ENCODE measurements at places on chromosomes 6 and 20.

GRCh38 chr20:32091888-32092346, 17.6 kb upstream of the TM9SF4 start:
- peak; percentile 58 for DNase-seq

GRCh38 chr20:24993337-24994185, 1.0 kb upstream of the APMAP start:
- DNase-seq = peak; percentile 31

- DNase-seq = no peak
Measured at GRCh38 chr6:89716532-89716931, 78.0 kb upstream of the LYRM2 start.

GRCh38 chr20:10504994-10505730, 70.1 kb downstream of the SLX4IP start:
- DNase-seq = no peak

- DNase-seq = no peak
Measured at GRCh38 chr6:43499028-43499815, 10.9 kb downstream of the LRRC73 start.

GRCh38 chr6:155248008-155249001, 15.5 kb upstream of the CLDN20 start:
- DNase-seq = peak; percentile 19

- no peak for DNase-seq
Measured at GRCh38 chr6:160328447-160328846, 19.7 kb upstream of the SLC22A3 start.

GRCh38 chr6:8218861-8219260, 116.5 kb upstream of the EEF1E1 start:
- no peak for DNase-seq

DNA sequence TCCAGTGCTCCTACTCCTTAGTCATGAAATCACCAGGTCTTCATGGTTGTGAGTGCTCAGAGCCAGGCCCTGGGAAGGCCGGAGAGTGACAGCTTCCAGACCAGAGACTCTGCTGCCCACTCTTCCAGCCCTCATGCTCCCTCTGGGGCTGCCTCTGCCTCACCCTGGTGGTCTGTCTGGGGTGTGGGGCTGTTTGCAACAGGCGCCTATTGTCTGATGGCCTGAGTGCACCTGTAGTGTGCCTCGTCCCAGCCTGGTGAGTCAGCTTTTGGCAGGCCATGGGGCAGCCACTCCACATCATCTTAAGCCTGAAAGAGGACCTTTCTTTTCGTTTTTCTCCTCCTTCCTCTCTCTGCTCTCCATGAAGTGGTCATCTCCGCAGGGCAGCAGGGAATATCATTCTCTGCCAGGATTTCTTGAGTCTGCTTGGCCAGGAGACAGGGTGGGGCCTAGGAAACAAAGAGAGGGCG, 173.8 kb downstream of the VEGFA start:
- DNase-seq = no peak

GRCh38 chr6:105080279-105080678, 99.5 kb downstream of the POPDC3 start:
- DNase-seq = no peak

- no peak for DNase-seq
Measured at GRCh38 chr20:43961116-43961515, 46.5 kb downstream of the TOX2 start.

DNA sequence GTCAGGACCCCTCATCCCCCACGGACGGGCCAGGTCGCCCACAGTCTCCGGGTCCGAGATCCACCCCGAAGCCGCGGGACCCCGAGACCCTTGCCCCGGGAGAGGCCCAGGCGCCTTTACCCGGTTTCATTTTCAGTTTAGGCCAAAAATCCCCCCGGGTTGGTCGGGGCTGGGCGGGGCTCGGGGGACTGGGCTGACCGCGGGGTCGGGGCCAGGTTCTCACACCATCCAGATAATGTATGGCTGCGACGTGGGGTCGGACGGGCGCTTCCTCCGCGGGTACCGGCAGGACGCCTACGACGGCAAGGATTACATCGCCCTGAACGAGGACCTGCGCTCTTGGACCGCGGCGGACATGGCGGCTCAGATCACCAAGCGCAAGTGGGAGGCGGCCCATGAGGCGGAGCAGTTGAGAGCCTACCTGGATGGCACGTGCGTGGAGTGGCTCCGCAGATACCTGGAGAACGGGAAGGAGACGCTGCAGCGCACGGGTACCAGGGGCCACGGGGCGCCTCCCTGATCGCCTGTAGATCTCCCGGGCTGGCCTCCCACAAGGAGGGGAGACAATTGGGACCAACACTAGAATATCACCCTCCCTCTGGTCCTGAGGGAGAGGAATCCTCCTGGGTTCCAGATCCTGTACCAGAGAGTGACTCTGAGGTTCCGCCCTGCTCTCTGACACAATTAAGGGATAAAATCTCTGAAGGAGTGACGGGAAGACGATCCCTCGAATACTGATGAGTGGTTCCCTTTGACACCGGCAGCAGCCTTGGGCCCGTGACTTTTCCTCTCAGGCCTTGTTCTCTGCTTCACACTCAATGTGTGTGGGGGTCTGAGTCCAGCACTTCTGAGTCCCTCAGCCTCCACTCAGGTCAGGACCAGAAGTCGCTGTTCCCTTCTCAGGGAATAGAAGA, 978 bp downstream of the HLA-A start:
- peak; percentile 21 for DNase-seq

DNA sequence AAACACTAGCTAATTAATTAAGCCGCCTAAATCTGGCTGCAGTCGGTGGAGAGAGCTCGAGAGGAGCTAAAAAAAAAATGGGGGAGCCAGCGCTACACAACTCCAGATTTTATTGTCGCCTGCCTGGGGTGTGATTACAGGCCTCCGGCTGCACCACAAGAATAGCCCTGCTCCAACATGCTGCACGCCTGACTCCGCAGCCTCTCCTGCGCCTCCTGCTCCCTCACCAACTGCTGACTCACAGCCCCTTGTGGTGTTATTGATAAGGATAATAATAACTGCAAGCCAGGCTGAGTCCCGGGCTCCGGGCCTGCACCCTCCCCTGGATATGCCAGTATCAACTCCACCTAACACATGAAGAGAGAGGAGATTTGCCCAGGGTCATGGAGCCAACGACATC, 16.8 kb downstream of the SIRPA start:
- no peak for DNase-seq

GRCh38 chr6:161481786-161482516, 208.1 kb upstream of the AGPAT4 start:
- no peak for DNase-seq

DNA sequence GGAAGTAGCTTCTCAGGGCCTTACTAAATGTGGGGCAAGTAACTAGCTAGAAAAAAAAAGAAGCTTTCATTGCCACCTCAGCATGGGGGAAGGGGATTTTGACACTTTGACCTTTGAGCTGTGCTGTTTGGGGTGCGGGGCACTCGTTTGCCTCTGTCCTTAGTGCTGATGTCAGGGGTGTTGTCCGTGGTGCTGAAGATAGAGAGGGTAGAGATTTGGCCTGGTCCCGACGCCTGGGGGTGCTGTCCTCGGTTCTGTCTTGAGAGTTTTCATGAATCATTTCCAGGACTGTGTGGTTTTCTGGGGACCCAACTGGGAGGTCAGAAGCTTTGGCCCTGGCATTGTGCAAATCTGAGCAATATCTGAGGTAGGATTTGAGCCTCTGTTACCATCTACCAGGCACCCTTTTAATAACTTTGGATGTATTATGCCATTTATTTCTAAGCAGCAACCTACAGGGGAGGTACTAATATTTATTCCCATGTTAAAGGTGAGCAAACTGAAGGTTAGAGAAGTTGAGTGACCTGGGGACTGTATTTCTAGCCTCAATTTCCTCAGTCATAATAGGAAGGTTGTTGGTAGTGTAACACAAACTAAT, 78.0 kb downstream of the DLGAP4 start:
- DNase-seq = peak; percentile 11

- no peak for DNase-seq
Measured at GRCh38 chr6:161216616-161217205, 57.1 kb downstream of the AGPAT4 start.

DNA sequence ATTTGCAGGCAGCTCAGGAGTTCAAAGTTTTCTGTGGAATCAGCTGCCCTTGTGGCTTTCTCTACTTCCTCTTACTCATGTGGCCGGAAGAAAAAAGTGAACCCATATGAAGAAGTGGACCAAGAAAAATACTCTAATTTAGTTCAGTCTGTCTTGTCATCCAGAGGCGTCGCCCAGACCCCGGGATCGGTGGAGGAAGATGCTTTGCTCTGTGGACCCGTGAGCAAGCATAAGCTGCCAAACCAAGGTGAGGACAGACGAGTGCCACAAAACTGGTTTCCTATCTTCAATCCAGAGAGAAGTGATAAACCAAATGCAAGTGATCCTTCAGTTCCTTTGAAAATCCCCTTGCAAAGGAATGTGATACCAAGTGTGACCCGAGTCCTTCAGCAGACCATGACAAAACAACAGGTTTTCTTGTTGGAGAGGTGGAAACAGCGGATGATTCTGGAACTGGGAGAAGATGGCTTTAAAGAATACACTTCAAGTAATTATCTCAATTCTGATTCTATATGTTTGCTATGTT, 1.1 kb downstream of the MGME1 start:
- DNase-seq = no peak

DNA sequence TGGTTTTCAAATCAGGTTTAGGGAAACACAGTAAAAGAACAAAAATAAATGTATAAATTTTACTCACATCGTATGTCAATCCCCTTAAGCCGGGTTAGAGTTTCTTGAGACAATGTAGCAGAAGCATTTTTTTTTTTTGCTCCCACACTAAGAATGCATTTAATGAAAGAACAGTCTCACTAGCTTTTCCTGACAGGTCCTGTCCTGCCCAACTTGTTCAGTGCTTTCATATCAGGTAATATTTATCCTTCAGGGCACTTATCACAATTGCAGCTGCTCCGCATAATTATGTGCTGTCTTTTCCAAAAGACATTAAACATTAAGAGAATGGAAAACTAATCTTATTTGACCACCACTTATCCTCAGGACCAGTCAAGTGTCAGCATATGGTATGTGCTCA, 632.0 kb downstream of the HTR1B start:
- no peak for DNase-seq

GRCh38 chr6:86251106-86251505, 608.4 kb upstream of the SYNCRIP start:
- DNase-seq = no peak

- no peak for DNase-seq
Measured at GRCh38 chr20:58889334-58889760, 36.8 kb downstream of the GNAS start.

DNA sequence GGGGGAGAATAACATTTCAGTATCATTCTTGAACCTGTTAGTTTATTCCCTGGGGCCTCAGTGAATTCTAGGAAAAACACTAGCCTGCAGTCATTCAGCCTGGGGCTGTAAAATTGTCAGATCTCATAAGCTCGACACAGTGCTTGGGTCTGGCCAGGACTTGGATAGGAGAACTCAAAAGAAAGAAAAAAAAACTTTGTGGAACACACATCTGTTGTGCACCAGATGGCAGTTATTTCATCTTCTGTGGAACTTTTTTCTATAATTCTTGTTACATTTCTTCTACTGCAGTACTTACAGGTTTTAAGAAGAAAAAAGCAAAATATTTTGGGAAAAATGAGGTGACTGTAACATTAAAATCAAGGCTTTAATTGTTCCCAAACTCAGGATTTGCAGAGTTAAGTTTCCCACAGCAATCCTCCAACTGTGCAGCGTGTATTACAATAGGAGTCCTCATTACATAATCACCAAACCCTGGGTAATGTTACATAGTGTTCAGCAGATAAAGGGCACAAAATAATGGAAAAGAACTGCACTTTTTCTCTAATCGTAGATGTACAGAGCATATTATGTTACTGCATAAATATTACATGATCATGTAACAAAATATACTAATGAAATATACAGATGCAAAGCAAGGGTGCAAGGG, 531.1 kb upstream of the CITED2 start:
- no peak for DNase-seq

DNA sequence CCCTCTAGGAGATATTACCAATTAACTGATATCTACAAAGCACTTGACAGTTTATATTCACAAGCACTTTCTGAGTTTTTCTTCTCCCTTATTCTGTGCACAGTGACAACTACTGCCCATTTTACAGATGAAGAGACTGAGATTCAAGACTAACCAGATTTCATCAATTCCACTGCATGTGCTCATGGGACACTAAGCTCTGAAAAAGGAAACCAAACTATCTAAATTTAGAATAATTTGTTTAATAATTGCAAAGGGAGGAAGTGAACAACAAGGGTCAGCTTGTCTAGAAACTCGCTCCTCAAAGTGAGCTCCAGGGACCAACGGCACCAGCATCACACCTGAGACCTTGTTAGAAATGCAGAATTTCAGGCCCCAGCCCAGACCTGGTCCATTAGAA, 50.8 kb upstream of the MYLIP start:
- DNase-seq = no peak

DNA sequence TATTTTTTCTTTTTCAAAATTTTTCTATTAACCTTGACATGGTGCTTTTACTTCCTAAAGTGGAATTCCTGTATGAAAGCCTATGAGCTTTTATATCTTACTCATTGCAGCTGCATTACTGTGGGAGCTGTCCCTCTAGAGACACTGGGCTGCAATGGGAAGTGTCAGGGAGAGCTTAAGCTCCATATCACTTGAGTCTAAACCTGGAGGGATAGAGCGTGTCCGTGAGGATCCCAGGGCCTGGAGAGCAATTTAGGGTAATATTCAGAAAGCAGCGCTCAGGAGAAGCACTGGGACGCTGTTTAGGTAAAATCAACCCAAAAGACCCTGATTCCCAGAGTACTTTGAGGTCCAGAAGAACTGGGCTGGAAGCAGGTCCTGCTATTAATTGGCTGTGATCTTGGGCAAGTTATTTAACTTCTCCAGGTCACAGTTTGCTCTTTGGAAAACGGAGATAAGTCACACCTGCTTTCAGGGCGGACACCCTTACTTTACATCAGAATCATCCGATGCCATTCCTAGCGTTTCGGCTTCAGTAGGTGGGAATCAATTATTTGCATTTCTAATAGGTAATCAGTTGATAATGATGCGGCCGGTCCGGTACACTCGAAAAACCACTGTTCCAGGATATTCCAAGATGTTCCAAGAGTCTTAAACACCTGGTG, 628 bp upstream of the ERGIC3 start:
- DNase-seq = no peak

- no peak for DNase-seq
Measured at GRCh38 chr6:90008908-90009501, 114.7 kb downstream of the GJA10 start.

- DNase-seq = no peak
Measured at GRCh38 chr6:113944701-113945100, 26.2 kb downstream of the HDAC2 start.

- peak; percentile 42 for DNase-seq
Measured at GRCh38 chr6:76876922-76877553, 586.3 kb downstream of the HTR1B start.

DNA sequence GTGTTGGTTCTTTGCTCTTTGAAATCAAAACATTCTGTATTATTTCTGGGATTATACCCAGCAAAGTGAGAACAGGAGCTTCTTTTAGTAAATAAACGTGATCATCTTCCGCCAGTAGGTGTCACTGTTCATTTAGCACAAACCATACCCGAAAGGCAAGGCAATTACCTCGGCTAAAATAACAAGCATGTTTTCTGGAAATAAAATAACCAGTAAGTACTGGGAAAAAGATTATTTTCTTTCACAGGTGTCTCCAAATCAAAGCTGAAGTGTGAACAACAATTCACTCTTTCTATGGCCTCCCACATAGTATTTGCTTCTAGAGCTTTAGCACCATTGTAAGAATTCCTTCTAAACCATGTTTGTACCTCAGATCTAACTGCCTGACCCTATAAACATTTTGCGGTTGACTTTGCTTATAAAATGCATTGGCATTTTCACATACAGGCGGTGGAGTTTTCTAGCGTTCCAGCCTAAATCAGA, 144.6 kb upstream of the AGPAT4 start:
- peak; percentile 46 for DNase-seq

All from large intestine (tissue), 12 donors.